ENCODE measurements at places on chromosomes 5 and 9. TPM values are rescaled to one million over a fixed set of nuclear protein-coding genes. Genes with fewer than 3 reads are reported as not detected.

Gene TOR4A
- total RNA-seq, result 4.0 TPM

Gene NAA35
- total RNA-seq, result 25.1 TPM

Gene NTRK2
- 75.0 TPM for total RNA-seq

DNA sequence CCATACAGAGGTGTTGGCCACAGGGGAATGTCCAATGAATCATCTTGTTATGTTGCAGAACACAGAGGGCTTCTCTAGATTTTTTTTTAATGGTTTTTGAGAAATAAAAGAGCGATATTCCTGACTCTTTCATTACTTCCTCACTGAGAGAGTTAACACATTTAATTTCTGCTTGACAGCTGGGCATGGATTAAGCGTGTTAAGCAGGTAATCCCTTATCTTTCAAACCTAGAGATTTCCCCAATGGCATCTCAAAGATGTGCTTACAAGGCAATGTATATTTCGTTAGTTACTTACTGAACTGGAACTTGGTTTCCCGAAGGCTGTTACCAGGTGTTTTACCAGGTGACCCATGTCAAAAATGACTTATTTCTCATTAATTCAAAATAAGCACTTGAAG lies 21.8 kb upstream of the ADCY2 start:
- no peak for DNase-seq

GRCh38 chr5:168810641-168811040 lies 231.5 kb upstream of the PANK3 start:
- no peak for DNase-seq

- DNase-seq, result no peak
Observed at GRCh38 chr9:86347991-86348390, 6.2 kb downstream of the TUT7 start.

DNA sequence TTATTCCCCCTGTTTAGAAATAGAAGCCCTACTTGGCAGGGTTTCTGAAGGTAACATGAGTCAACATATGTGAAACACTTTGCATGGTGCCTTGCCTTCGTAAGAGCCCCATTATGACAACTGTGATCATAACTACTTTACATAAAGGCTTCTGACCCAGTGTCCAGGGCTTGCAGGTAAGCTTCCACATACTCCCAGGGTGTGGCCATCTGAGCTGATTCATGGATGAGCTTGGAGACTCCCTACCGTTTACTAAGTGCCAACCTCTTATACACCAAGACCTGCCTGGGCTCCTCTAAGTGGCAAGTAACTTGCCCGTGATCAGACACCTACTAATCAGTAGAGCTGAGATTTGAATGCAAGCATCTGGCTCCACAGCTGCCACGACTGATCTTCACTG lies 62.8 kb upstream of the C5orf58 start:
- no peak for DNase-seq
